Suppressor macrophage treated with lipopolysaccharide for 4 hours (primary cell): ENCODE measurements at places on chromosomes 3 and 15.

- DNase-seq, result no peak
Observed at GRCh38 chr3:169143506-169143905, 520.0 kb downstream of the MECOM start.

DNA sequence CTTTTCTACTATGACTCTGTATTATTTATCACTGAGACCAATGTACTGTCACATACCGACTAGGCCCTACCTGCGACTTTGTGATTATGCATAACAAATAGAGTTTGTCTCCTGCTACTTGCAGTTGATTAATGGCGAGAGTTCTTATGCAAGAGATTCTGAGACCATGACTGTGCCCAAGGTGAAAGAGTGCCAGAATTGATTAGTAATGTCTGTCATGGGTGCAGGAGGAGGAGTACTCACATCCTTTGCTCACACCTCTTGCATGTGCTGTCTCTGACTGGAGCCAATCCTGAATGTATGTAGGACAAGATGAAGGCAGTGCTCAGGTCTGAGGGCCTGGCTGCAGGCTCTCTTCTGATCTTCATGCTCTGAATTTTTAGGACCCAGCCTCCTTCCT, 260.7 kb downstream of the THSD4 start:
- DNase-seq, result no peak

DNA sequence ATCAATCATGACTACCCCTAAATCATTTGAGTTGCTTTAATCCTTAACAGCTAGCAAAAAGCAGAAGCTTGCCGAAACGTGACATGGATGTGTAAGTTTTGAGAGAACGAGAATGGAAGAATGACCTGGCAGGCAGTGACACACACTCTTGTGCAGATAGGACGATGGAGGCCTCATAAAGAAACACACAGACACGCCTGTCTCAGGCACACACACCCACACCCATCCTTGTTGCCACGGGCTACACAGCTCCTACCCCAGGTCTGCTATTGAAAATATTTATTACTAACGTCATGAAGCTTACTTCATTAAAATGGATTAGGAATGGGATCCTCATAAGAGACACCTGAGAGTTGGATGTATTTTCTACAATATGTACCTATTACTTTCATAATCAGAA, 8.5 kb downstream of the MYO5C start:
- DNase-seq, result no peak

GRCh38 chr3:136343873-136344555, 93.9 kb downstream of the PCCB start:
- DNase-seq, result peak; percentile 1

DNA sequence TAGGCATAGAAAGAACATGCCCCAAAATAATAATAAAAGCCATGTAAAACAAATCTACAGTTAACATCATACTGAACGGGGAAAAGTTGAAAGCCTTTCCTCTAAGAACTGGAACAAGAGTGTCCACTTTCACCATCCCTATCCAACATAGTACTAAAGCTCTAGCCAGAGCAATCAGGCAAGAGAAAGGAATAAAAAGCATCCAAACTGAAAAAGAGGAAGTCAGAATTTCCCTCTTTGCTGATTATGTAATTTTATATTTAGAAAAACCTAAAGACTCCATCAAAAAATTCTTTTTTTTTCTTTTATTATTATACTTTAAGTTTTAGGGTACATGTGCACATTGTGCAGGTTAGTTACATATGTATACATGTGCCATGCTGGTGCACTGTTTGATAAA, 661.6 kb upstream of the CBLB start:
- DNase-seq, result no peak

- DNase-seq, result no peak
Observed at GRCh38 chr15:42133356-42133755, 23.1 kb downstream of the PLA2G4F start.

GRCh38 chr15:66706840-66707239, 4.8 kb downstream of the SMAD6 start:
- no peak for DNase-seq

GRCh38 chr15:77967798-77968197, 109.7 kb downstream of the TBC1D2B start:
- no peak for DNase-seq

DNA sequence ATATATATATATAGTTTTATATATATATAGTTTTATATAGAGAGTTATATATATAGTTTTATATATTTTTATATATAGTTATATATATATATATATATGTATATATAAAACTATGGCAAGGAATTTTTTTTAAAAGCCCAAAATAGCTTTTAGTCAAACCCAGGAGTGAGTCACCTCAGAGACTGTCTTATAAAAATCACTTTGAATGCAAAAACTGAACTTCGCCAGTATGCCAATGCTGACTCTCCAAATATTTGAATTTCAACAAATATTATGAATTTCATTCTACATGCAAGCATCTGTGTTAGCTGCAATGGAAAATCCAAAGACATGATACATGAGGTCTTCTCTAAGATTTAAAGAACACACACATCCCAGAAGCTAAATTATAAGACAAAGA, 132.8 kb upstream of the NR2F2 start:
- DNase-seq, result no peak

DNA sequence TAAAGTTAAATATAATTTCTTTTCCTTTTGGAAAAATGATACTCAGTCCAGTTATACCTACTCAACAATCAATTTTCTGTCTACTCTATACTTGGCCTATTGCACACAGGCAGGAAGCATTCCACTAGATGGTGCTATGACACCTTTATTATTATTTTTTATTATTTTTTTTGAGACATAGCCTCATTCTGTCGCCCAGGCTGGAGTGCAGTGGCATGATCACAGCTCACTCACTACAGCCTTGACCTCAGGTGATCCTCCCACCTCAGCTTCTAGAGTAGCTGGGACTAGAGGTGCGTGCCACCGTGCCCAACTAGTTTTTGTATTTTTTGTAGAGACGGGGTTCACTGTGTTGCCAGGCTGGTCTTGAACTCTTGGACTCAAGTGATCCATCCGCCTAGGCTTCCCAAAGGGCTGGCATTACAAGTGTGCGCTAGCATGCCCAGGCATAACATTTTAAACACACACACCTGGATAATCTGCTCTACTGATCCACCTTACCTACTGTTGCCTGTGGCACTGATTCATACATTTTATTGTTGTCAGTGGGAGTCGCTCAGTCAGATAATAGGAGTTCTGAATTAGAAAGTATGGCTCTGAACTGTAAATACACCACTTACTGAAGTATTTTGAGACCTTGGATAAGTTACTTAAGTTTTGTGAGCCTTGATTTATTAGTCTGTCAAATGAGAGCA, 56.2 kb downstream of the EIF3J start:
- DNase-seq, result peak; percentile 48

- peak; percentile 78 for DNase-seq
Observed at GRCh38 chr3:170007031-170007663, 30.6 kb upstream of the GPR160 start.

DNA sequence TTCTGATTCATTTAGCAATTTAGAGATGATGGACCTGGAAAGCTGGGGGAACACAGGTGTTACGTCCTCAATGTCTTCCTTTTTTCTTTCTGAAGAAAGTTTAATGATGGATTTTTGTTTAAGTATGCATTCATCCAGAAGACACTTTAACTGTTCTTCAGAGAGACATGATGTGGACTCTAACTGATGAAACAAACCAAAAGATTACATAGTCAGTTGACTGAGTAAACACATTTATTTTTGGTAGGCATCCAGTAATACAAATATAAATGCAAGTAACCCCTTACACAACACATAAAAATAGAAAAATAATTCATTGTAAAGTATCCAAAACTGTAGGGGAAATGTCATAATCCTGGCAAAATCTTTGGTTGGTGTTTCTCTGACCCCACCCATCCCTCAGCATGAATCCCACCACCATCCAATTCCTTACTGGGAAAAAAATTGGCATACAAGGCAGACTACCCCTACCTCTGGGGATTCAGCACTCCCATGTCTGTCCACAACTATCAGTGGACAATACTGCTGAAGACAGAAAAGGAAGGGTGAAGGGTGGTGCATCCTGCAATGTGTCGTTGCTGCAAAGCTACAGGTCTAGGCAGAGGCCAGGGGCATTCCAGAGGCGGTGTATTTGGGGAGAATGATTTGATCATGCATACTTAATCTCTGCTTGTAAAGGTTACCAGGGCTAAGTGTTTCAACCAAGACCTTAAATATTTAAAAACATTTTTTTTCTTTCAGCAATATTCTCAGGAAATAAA, 37.4 kb downstream of the THBS1 start:
- DNase-seq, result no peak

- no peak for DNase-seq
Observed at GRCh38 chr15:40501487-40501886, 30.7 kb downstream of the CHST14 start.

- DNase-seq, result no peak
Observed at GRCh38 chr15:85479071-85479647, 98.8 kb downstream of the AKAP13 start.

DNA sequence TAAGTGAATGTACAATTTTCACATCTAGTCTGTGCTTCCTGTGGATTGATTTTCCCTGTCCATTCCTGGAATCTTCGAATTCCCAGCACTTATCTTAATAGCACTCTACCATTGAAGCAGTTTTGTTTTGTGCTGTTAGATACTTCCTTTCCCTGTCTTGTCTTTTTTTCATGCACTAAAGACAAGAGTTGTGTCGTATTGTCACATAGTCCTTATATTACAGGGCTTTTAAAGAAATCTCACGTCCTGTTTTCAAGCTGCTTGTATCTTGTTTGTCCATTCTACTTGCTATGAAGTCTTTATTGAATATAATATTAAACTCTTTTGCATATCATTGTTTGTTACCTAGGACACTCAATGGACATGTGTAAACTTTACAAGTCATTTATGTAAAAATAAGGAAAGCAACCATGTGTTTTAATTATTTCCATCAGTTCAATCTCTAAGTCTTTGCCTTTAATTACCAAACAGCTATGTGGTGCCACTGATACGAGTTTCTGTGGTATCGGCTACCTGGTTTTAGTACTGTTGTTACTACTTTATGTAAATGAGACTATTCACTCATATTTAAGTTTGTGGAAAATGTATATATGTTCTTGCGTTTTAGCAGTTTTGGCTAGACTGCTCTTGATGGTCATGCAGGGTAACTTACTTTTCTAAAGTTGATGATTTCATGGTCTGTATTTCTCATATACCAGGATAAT, 10.3 kb downstream of the PIK3CA start:
- DNase-seq, result no peak

GRCh38 chr3:163490119-163490518, 1588.2 kb downstream of the SI start:
- DNase-seq, result peak; percentile 59

- DNase-seq, result no peak
Observed at GRCh38 chr3:58218904-58219303, 8.1 kb upstream of the DNASE1L3 start.

DNA sequence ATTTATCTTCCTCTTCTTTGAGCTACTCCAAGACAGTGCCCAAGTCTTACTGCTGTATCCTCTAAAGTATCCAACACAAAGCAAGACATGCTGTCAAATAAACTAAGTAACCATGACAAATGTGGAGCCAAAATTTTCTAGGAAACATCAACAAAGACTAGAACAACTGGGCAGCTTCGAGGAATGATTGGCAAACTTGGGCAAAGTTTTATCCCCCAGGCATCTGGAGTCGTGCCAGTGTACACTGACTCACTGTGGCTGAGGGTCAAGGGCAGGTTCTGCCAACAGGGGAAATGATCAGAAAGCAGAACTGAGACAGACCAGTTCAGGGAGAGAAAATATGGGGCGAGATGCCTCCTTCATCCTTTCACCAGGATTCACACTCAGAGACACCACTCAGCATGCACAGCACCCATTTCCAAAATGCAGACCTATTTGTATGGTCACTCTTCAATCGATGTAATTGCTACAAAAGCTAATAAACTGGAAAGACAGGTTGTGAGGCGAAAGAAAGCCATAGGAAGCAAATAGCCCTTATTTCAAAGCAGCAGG, 65.8 kb downstream of the MB21D2 start:
- peak; percentile 91 for DNase-seq

GRCh38 chr3:43905157-43905556, 214.4 kb downstream of the ABHD5 start:
- no peak for DNase-seq

DNA sequence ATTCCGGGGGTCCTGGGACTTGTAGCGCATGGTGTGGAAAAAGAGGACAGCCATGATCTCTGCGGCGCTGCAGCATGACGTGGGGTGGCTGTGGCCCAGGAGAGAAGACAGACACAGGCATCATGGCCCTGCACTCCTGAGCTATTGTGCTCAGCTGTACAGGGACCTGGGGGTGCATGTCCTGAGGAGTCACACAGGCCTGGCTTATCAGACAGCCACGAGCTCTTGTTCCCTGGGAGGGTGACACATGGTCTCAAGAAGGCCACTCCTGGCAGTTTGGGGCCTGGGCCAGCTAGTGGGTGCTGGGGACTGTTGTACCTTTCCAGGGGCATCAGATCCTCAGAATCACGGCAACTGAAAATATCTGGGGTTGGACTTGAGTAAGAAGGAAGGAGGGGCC, 13.7 kb downstream of the TKT start:
- no peak for DNase-seq

- no peak for DNase-seq
Observed at GRCh38 chr3:62167566-62168262, 205.6 kb downstream of the FEZF2 start.

DNA sequence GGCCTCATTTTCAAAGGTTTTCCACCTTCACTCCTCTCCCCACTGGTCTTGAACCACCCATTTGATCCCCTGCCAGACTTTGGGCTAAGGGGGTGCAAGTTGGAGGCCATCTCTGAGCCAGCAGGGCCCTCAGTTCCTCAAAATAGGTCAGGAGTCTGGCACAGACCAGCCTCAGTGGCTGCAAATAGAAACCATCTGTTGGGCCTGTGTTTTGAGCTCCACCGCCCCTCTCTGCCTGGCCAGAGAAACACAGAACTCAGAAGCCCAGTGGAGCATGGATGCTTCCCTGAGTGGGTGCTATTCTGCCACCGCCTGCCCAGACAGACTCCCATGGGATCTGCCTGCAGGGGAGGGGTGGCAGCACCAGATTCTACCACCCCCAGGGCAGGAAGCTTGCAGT, 56.3 kb downstream of the CORO2B start:
- DNase-seq, result no peak

- peak; percentile 76 for DNase-seq
Observed at GRCh38 chr3:42652611-42653302, 740 bp upstream of the ZBTB47 start.

- no peak for DNase-seq
Observed at GRCh38 chr3:122232485-122232884, 49.0 kb downstream of the CASR start.

DNA sequence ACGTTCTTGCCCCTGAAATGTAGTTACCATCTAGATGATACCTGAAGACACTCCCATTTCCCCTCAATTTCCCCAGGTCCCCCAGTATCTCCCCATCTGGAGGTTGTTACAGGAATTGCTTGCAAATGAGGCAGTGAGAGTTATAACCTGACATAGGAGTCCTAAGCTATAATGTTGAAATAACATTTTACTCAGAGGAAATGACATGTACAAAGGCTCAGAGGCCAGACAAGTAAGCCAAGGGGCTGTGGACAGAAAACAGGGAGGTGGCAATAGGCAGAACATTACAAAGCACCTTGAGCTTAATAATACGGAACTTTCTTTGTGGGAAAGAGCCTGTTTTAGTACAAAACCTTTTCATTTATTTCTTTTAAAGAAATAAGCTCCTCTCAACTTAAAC, 171.9 kb downstream of the FRMD5 start:
- no peak for DNase-seq
